ENCODE measurements at places on chromosomes 6 and 20.

DNA sequence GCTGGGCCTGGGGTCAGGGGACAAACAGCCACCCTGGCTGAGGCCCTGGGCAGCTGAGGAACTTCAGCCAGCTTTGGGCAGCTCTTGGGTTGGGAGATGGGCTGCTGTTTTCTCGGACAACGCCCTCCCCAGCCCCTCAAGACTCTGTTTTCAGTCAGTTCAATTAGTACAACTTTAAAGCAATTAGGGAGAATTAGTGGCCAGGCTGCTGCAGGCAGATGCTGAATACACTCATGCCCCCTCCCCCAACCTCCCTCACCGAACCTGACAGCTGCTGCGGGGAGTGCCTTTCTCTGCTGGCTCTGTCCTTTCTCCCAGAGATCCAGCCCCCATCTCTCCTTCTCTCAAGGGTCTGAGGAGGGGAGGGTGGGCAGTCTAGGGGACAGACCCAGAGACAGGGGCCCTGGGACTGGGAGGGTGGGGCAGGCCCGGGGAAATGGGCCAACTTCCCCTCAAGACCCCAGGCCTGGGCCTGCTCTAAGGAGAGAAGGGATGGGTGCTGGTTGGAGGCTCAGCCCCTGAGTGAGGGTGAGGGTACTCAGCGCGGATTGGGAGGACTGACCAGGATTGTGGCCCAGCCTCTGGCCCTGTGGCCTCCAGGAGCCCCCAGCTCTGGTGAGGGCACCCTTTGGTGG lies 17.8 kb upstream of the MYT1 start:
- no peak for DNase-seq

DNA sequence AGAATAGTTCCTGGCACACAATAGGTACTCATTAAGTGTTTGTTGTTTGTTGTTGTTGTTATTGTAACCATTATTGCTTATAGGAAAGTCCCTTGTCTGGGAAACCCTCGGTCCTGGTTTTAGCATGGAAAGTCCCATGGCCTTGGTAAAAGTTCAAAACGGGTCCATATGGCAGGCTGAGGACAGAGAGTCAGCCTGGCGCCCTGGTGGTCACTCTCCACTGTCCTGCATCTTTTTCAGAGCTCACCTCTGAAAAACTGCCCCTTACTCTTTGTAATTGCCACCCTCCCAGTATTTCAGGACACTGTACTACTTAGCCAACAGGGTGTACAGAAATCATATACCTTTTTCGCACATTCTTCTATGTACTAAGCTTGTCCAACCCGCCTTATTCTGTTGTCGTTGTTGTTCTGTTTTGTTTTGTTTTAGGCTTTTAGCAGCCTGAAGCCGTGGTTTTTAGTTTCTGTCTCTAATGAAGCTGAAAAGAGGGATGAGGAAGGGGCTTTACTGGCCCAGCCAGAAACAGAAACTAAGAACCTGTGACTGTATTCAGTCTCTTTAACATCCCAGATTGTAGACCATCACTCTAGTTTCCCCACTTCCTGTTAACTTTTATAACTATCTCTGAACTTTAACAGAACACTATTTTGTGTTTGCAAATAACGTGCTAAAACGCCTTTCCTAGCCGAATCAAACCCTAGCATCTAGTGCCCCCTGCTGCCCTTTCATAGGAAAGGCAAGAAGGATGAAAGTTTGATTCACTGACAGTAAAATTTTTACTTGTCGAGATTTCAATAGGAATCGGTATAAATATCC lies 7.6 kb upstream of the TMEM14A start:
- DNase-seq: peak; percentile 74

- DNase-seq: no peak
Observed at GRCh38 chr6:15911753-15912504, 217.0 kb upstream of the MYLIP start.

GRCh38 chr6:154164397-154164796 lies 125.4 kb downstream of the OPRM1 start:
- peak; percentile 22 for DNase-seq

- DNase-seq: peak; percentile 34
Observed at GRCh38 chr6:126812651-126813050, 305.8 kb upstream of the RSPO3 start.

GRCh38 chr6:34696189-34696738 lies 303 bp downstream of the ILRUN start:
- DNase-seq: peak; percentile 43

DNA sequence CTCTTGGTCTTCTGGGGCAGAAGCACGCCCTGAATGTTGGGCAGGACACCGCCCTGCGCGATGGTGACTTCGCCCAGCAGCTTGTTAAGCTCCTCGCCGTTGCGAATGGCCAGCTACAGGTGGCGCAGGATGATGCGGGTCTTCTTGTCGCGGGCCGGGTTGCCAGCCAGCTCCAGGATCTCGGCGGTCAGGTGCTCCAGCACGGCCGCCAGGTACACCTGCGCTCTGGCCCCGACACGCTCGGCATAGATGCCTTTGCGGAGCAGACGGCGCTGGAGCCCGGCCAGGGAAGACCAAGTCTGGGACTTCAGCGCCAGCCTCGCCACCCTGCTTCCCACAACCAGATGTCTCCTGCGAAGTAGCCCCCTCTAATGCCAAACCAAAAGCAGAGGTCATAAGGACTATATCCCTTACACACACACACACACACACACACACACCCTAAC lies 8.0 kb upstream of the SLC17A3 start:
- no peak for DNase-seq

DNA sequence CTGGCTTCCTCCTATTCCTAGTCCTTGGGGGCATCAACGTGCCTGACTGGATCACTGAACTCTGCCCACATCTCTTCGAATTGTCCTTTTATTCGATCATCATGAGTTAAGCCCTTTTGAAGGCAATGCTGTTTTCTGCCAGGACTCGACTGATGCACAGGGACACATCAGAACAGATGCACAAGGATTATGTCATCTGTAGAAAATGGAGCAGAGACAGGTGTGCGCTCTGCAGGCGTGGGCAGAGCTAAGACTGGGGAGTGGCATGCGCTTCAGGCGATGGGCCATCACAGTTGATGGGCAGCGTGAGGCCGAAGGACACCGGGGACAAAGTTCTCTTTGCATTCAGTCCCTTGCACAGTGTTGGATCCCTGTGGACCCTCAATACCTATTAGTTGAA lies 13.1 kb downstream of the GABRR1 start:
- no peak for DNase-seq

DNA sequence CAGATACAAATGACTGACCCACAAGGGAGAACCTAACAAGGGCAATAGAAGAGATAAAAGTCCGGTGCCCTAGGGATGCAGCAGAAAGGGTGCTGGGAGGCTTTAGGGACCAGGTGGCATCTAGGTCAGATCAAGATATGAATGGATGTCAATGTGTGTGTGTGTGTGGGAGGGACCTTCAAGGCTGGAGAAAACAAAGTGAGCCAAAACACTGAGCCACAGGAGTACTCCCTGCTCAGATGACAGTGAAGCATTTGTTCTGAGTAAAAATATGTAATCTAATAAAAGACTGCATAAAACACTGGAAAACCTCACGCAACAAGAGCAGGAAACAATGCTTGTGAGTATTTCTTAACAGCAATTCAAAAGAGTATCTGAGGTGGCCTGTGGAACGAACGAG lies 28.2 kb downstream of the ZNF337 start:
- DNase-seq: no peak

DNA sequence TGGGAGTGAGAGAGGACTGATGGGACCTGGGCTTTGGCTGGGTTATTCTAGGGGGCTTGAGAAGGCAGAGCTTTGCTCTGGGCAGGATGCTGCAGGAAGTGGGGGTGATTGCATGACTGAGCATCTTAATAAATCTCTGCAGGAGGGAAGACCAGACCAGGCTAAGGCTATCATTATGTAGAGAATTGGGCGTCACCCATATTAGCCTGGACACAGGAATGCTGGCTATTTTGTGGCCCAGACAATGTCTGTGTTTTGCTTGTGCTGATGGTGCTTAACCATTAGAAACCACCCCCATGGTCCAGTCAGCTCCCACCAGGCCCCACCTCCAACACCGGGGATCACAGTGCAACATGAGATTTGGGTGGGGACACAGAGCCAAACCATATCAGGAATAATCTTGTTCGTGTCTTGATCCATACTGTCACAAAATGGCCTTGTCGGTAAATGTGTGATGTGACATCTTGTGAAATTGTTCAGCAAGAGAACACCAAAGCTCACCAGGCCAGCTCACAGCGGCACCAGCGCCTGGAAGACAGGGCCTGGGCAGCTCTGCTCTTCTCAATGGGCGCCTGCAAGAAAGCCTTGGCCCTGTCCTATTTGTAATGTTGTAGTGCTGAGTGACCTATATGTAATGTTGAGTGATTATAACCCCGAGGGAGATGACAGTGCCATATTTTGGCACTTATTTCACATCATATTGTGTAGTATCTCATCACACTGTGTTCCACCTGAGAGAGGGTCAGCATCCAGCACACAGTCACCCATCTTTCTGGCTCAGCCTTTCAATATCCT lies 211.8 kb downstream of the QKI start:
- no peak for DNase-seq

- no peak for DNase-seq
Observed at GRCh38 chr6:17741507-17741906, 34.8 kb upstream of the NUP153 start.

- DNase-seq: no peak
Observed at GRCh38 chr20:49415005-49415667, 67.3 kb downstream of the KCNB1 start.

DNA sequence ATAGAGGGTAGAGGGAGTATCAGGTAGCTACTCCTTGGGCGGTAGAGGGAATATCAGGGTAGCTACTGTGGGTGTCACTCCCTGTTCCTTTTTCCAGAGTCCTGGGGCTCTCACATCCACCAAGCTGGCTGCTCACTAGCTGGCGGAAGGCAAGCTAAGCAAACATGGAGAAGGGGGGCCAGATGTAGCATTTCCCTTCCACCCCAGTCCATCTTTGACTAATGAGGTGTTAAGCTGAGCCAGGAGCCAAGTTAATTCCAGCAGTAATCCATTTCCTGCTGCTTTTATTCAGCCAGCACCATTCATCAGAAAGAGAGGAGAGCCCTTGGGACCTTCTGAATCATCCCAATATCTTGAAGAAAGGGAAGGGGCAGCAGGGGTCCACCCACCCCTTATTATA lies 330.0 kb downstream of the ZFAND3 start:
- no peak for DNase-seq

DNA sequence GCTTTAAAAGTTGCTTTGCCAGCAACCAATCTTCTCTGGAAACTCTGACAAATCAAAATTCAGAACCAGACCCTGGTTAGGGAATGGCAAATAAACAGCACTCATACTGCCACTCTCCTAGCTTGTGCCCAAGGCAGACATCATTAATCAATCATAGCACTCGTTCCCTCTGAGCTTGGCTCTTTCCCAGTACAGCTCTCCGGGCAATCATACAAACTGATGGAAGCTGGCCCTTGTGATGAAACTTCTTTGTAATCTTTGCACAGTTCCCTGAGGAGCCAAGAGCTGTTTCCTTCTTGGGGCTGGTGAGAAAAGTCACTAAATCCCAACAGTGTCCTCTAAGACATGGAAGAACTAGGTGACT lies 34.7 kb downstream of the KIAA1755 start:
- no peak for DNase-seq

DNA sequence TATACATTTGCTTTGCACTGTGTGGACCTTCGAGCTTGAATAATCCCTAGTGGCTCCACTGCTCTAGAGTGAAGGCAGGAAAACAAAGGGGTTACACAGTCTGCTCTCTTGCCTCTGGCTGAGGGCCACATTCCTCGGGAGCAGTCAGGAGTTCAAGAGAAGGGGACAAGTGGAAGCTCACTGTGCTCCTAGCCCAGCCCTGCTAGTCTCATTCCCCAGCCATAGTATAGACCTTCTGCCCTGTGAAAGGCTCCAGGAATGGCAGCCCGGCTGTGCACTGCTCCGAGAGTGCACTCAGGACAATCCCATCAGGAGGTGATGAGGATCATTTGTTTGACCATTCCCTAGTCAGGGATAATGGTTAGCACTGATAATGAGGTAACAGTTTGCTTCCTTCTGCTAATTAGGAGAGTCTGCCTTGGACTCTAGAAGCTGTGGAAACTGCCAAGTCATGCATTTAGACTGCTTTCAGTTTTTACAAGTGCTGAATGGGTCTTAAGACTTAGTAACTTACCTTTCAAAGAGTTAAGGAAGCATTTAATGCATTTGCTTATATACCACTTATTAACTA lies 8.5 kb downstream of the IYD start:
- no peak for DNase-seq

DNA sequence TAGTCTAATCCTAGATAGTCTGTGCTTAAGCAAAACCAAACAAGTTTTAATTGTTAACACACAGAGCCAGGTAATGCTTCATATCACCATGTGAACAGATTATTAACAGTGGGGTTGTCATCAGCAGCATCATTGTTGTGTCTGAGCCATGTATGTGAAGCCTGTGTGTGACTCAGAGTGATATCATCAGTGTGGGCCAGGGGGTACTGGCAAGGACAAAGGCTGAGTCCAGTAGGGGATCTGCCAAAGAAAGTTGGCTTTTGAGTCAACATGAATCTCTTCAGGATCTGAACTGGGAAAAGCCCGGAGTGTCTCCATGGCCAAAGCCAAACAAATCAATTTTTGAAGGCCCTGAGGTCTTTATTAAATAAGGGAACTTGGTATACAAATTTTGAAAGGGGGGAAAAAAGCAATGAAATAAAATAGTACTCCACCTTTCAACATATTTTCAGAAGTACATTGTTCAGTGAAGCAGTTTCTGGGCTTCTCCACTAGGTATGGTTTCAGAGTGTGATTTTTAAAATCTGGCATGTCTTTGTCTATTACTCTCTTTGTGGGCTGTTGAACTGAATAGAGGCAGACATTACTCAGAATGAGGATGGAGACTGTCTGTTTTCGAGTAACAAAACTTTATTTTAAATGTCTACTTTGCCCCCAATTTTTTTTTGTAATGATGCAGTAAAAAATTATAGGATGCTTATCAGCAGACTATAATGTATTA lies 444.2 kb upstream of the JAG1 start:
- peak; percentile 10 for DNase-seq

- DNase-seq: no peak
Observed at GRCh38 chr6:36793913-36794712, 45.1 kb downstream of the CPNE5 start.

DNA sequence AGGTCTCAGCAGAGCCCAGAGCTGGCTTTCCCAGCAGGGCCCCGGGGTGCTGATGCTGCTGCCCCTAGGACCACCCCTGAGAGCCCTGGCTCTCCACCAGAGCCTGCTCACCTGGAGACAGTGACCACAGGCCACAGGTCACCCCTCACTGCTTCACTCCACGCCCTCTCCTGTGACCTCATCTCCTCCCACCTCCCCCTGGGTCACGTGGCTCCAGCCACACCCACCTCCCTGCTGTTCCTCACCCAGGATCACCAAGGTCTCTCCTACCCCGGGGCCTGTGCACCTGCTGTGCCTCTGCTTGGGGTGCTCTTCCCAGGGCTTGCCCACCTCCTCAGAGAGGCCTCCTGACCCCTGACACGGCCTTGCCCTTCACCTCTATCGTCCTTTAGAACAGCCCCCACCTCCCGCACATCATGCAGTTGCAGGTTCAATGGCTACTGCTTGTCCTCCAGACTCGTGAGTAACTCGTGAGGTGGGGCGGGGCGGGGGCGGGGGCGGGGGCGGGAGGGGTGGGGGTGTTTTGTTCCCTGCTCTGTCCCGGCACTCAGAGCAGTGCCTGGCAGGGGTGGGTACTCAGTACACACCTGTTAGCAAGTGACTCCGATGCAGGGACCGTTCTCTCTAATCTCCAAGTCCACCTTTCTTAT lies 468.0 kb downstream of the PREX1 start:
- DNase-seq: no peak

GRCh38 chr20:34618676-34619075 lies 58.2 kb downstream of the PIGU start:
- DNase-seq: no peak

- no peak for DNase-seq
Observed at GRCh38 chr20:49987015-49987867, 4.5 kb downstream of the SNAI1 start.
